ENCODE measurements at places on chromosomes 4 and X.

DNA sequence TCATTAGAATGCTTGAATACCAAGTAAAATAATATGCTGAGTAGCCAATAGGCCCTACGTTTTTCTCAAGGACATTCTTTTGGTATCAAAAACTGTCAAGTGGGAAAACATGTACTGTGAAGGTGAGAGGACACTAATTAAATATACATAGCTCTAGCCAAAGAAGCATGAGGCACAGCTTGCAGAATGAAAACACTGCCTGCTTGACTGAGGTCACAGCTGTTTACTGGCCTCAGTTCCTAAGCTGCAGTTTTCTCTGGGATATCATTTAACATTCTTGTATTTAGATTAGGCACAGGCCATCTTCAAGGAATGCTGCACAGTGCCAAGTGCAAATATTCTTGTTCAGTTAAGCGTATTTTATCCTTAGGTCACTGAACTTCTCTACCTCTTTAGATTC lies 78.6 kb downstream of the NAP1L3 start:
- DNase-seq, result no peak

DNA sequence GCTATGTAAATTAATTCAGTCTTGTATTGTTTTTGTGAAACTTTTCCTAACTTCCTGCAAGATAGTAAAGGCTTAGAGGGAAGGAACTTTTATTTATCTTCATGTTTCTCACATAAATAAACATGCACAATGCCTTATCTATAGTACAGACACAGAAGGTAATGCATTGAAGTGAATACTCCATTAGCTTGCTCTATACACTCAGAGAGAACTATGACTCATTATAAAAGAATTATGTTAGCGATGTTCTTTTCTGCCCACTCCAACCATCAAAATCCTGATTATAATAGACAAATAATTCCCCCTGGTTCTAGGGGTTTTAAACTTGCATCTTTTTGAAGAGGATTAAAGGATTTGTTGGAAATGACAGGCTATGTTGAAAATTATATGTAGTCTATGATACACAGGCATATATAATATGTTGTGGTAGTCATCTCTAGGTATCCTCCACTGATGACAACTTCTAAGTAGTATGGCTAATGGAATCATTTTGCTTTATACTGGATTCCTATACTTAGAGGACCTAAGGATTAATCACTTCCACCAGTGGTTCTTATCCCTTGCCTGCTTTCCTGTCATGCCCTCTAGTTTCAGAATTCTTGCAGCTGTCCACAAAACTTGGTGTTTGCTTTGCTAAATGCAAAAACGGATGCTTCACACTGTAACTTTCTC lies 115.7 kb downstream of the NDST4 start:
- no peak for DNase-seq

DNA sequence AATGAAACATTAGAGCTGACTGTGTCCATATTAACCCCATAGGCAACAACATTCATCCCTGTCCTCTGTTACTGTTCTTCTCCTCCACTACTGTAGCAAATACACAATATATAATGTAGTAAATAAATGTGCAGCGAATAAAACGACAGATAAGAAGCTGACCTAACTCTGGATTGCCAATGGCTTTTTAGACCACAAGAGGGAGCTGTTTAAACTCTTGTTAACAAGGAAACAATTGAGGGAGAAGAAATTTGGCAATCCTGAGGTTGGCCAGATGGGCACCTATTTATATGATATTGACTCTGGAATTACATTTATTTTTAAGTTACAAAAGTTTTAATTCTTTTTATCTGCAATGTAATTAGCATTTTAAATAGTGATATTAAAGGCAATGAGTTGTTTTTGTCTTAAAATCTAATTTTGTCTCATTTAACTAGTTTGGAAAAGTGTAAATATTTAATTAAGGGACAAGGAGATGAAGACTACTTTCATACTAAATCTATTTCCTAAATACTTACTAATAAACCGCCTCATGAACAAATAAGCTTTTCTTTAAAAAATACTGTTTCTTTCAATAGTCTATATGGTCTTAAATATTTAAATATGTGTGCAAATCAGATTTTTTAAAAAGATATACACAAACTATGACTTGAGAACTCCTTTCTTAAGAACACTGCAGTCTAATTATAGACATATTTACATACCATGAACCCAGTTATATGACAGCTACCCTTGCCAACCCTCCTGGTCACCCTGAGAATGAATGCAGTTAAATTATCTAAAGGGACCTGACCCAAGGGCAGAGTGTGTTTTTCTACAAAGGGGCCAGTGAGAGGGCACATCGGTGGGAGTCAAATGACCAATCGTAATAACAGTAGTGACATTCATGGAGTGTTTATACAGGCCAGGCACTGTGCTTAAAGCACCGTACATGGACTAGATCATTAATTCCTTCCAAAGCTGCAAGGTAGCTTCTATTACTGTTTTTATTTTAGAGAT lies 52.9 kb upstream of the HPF1 start:
- peak; percentile 36 for DNase-seq

DNA sequence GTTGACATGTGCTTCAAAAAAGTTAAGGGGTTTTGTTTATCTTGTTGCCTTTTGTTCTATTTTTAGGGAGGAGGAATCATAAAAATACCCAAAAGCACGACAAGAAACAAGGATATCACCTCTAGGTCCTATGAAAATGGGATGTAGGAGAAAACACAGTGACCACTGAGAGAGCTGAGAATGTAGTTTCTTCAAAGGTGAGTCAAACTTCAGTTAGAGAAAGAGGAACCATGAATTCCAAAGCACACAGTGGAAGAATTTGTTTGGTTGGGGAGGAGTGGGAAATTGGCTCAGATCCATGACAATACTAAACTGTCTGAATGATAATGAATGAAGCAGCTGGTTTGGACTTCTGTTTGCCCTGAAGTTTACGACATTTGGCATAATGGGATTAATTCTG lies 19.1 kb upstream of the FRYL start:
- no peak for DNase-seq

DNA sequence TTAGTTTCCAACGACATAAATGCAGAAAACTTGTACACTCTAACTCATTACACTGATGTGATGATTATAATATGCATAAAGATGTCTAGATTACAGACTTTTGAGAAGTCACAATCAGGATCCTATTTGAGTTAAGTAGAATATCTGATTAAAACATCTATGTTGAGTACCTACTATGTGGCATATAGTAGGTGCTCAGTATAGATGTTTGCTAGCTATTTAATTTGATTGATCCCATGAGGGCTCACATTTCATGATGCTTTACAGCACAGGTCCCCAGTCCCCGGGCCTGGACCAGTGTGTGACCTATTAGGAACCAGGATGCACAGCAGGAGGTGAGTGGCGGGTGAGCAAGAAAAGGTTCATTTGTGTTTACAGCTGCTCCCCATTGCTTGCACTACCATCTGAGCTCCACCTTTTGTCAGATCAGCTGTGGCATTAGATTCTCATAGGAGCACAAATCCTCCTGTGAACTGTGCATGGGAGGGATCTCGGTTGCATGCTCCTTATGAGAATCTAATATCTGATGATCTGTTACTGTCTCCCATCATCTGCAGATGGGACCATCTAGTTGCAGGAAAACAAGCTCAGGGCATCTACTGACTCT lies 33.0 kb upstream of the CXCL8 start:
- no peak for DNase-seq

DNA sequence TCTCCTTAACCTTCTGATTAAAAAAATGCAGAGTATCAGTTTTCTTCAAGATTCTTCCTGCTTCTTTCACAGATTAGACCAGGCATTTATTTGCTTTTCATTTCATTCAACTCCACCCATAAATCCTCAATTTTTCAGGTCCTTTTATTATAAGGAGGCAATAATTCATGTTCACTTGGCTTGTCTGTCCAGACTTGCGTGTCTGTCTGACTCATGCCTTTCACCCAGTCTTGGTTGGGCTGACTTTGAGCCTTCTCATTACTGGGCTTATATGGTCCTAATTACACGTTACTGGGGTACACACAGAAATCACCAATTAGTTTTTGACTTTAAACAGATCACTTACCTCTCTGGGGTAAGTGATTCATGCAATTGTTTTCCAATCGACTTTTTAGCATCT lies 48.8 kb upstream of the GALNT7 start:
- no peak for DNase-seq

DNA sequence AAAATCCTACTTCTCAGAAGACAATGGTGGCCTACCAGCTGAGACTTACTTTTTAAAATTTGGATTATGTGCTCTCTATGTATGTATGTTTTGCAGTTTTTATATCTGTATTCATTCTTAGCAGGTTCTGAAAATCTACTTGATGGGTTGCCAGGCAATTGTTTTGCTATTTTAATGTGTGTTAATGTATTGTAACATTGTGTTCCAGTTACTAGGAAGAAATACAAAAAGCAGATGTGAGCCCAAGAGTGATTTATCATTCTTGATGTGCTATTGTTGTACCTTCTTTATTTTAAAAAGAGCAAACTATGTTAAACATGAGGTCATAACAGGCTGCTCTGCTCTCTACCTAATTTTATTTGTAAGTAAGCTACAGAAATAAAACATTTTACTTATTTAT lies 81.9 kb downstream of the REPS2 start:
- no peak for DNase-seq

DNA sequence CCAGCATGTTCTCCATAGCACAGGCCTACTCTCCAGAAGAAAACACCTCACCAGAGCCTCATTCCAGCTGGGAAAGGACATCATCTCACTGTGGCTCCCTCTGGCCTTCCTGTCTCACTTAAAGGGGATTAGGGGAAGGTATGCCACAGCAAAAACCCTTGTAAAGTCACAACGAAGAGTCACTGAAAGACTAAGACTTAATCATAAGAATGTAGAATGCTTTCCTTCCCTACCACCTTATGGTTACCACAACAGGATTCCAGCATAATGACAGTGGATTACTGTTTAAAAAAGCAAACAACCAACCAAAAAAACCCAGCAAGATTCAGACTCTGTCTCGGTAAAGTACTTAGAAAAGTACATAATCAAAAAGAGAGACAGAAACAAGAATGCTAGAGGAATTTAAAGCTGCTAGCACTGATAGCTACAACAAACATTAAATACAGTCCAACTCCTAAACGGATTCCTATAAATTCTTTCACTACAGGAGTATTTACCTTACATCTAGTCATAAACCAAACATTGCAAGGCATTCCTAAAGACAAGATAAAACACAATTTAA lies 75.1 kb downstream of the BANK1 start:
- no peak for DNase-seq

GRCh38 chr4:143344041-143344440 lies 7.4 kb downstream of the GAB1 start:
- no peak for DNase-seq

- no peak for DNase-seq
Measured at GRCh38 chr4:94882756-94883155, 125.0 kb downstream of the BMPR1B start.

GRCh38 chrX:71910986-71911730 lies 513 bp downstream of the NHSL2 start:
- DNase-seq, result no peak

- no peak for DNase-seq
Measured at GRCh38 chr4:37439809-37440474, 195.4 kb downstream of the NWD2 start.

DNA sequence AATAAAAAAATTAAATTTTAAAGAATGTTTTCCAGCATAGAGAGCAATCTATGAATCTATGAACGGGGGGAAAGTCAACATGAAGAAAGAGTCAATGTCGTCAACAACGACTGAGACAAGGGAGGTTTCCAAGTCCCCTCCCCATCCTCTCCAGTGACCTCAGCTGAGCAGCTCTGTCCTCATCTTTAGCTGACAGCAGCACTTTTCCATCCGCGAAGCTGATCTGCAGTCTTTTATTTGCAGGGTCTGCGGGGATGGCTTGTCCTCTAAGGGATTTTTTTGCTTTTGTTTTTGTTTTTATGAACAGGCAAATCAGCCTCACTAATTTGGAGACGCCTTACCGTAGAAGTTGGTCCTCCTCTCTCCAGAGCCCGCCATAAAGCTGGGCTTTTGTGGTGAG lies 46.5 kb downstream of the PRKX start:
- no peak for DNase-seq

- no peak for DNase-seq
Measured at GRCh38 chrX:65667157-65667502, 324 bp upstream of the MSN start.

DNA sequence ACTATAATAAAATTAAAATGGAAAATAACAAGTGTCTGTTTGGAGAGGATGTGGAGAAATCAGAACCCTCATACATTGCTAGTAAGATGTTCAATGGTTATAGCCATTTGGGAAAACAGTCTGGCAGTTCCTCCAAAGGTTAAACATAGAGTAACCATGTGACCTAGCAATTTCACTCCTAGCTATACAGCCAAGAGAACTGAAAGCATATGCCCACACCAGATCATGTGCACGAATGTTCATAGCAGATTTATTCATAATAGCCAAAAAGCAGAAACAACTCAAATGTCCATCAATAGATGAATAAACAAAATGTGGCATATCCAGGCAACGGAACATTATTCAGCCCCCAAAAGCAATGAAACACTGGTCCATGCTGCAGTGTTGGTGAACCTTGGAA lies 9.4 kb upstream of the CCNQ start:
- no peak for DNase-seq

- DNase-seq, result no peak
Measured at GRCh38 chrX:123830309-123830708, 29.5 kb upstream of the XIAP start.

DNA sequence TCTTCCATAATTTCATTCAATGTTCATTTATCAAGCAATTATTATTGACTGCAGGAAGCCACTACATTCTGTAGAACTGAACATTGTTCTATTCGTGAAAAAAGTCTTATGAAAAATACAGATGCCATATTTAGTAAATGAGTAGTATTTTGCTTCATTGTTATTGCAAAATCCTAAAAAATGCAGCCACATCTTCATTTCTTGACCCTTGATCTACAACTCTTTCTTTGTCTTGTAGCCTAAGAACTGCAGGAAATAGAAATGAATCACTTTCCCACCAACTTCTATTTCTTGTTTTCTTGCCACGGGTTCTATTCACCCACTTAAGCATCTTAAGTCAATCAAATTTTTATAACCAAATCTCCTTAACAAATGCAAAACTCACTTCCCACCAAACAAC lies 63.3 kb downstream of the KCNIP4 start:
- DNase-seq, result no peak

DNA sequence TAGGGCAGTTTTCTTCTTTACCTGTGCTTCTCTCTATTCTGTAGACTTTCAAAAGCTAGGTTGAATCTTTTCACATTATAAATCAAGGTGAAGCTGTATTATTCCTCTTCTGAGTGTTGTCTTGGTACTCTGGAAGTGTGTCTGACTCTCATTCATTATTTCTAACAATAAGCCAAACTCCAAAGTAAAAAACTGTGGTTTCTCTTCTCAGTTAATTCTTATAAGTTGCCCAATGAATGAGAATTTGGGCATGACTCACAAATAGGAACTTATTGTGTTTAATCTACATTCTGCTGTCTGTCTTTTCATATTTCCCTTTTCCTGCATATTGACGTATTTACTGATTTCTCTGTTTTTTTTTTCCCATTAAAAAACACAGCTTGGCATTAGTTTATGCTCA lies 714.5 kb downstream of the CCSER1 start:
- no peak for DNase-seq

GRCh38 chr4:3529363-3529762 lies 2.9 kb downstream of the LRPAP1 start:
- DNase-seq, result no peak
